ENCODE measurements at places on chromosomes 12 and 14. TPM values are rescaled to one million over a fixed set of nuclear protein-coding genes. Genes with fewer than 3 reads are reported as not detected.

Gene NUAK1
- 68.8 TPM for total RNA-seq

Gene AMDHD1
- total RNA-seq, result not detected

Gene OR4K14
- not detected for total RNA-seq

Gene SRRM4
- not detected for total RNA-seq

Gene ALDH1L2
- total RNA-seq, result 1.6 TPM

Gene HHIPL1
- total RNA-seq, result 4.3 TPM

Gene CCDC197
- total RNA-seq, result not detected

Gene KRT6A
- total RNA-seq, result not detected

Gene NDUFA9
- 52.1 TPM for total RNA-seq

Gene SPTB
- 0.23 TPM for total RNA-seq

Gene MGAT2
- 69.7 TPM for total RNA-seq

Gene PTPRB
- total RNA-seq, result 147 TPM

Gene B4GALNT1
- 2.9 TPM for total RNA-seq

Gene CDK17
- 197 TPM for total RNA-seq

Gene CMTM5
- not detected for total RNA-seq

Gene SDR9C7
- total RNA-seq, result not detected

Gene ZNF664
- total RNA-seq, result 38.0 TPM

Gene TAS2R7
- total RNA-seq, result not detected

Gene ARID2
- total RNA-seq, result 11.7 TPM

Gene DNAL1
- 4.0 TPM for total RNA-seq

Gene HVCN1
- 0.58 TPM for total RNA-seq

Gene TEX22
- total RNA-seq, result 0.15 TPM

Gene GPR132
- 0.82 TPM for total RNA-seq

Gene WIF1
- not detected for total RNA-seq

Data from glomerular endothelial cell (primary cell).